ENCODE measurements at places on chromosomes 4 and X.
A peak's percentile ranks its signal among the peaks of the same experiment; 100 is the strongest.

DNA sequence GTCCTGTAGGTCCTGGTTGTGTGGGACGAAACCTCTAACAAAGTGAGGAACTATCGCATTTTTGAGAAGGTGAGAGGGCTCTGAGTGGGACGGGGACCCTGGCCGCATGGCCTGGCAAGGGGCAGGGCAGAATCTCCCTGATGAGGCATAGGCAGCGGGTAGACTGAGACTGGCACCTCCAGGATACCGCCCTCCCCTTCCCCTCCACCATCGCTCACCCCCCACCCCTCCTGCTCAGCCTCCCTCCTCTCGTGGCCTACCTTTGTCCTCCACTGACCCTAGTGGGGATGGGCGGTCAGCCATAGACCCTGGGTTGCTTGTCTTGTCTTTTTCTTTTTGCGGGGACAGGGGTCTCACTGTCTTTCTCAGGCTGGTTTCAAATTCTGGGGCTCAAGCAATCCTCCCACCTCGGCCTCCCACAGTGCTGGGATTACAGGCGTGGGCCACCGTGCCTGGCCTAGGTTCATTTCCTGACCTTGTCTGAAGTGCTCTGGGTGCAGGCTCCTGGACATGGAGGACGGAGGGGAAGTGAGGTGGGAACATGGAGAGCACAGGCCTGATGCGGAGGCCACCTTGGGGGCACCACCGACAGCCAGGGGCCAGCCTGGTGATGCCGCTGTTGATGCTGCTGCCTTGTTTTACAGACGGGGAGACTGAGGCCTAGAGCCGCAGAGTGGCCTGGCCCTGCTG lies 10.5 kb upstream of the ADD1 start:
- DNase-seq = no peak

DNA sequence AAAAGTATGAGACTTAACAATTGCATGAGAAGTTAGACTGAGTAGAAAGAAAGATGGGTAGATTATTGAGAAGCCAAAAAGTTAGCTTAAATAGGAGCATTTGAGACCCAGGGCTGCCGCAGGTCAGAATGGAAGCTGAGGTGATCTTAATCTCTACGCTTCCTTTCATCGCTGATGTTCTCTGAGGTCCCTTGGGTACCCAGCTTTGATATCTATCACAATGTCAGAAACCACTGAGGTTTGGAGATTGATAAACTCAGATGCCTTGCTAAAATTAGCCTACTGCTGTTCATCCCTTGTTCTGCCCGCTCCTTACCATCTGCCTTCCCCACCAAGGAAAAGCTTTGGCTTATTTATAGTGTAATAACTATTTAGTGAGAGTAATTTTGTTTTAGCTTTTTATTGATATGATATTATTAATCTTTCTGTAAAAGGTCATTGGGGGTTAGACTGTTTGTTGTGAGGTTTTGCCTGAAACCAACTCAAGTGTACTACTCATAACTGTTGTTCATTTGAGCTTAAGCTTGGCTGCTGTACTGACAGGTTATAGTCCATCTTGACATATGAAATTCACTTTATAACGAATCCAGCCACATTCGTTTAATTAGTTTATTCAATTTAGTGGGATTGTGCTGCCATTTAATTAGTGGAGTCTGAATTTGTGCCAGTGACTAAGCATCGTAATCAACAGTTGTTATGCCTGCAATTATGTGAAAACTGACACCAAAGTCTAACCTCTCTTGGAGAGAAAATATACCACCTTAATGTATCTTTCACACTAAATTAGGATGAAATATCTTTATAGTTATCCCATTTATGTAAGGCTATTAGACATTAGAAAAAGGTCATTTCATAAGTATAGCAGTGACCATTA lies 15.1 kb downstream of the MCUB start:
- DNase-seq = no peak

GRCh38 chr4:6909970-6910339 lies 329 bp downstream of the TBC1D14 start:
- DNase-seq = no peak

DNA sequence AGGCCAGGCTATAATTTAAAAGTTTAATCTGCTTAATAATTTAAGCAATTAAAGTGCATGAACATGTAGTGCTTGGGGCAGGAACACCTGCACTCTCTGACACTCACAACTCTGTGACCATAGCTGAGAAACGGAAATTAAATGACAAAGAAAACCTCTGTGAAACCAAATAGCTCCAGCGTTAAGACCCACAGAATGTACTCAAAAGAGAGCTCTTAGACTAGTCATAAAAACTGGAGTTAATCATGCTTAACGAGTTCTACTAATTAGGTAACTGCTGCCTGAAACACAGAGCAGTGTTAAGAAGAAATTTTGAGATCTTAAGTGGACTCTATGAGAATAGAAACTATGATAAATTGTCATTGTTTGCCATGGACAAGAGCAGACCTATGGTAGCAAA lies 174.4 kb upstream of the SPIN4 start:
- DNase-seq = no peak

DNA sequence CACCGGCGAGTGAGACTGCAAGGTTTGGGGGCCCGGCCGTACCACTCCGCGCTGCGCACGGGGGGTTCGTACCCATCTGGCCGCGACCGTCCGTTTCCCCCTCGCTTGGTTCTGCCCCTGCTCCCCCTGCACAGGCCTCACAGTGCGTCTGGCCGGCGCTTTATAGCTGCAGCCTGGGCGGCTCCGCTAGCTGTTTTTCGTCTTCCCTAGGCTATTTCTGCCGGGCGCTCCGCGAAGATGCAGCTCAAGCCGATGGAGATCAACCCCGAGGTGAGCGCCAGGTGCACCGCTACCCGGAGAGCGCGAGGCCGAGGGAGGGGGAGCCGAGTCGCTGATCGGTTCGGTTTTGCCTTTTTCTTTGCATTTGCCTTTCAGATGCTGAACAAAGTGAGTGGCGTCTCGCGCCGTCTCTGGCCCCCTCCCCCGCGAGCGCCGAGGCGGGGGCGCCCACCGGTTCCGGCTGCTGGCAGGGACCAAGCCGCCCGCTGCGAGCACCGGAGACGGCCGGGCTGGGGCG lies at the start of gene UCHL1:
Gene UCHL1 (plus strand): TSS at position 189 of the 517 bp plus-strand sequence. CDS start 49 bp downstream, at position 238.
- DNase-seq = peak; percentile 58
